ENCODE measurements at places on chromosomes 12 and 14. TPM values are rescaled to one million over a fixed set of nuclear protein-coding genes. Genes with fewer than 3 reads are reported as not detected.

Gene GDF3
- not detected for total RNA-seq

Gene GUCY2C
- not detected for total RNA-seq

GRCh38 chr12:64889434-64890216 lies 65.2 kb downstream of the TBC1D30 start:
- DNase-seq = no peak

- DNase-seq = no peak
Observed at GRCh38 chr14:64281805-64282204, 12.4 kb downstream of the ESR2 start.

Gene GPX2
- total RNA-seq = 0.27 TPM

Gene ZBTB39
- 9.4 TPM for total RNA-seq

DNA sequence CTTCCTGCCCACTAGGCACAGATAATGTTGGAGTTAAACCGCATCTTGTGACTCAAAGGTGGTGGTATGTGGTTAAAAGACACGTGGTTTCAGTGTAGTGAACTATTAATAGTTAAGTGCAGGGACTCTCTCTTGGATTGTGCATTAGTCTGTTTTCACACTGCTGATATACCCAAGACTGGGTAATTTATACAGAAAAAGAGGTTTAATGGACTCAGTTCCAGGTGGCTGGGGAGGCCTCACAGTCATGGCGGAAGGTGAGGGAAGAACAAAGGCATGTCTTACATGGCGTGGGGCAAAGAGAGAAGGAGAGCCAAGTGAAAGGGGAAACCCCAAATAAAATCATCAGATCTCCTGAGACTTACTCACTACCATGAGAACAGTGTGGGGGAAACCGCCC lies 362.3 kb downstream of the GLT1D1 start:
- DNase-seq = no peak

GRCh38 chr14:104117341-104118005 lies 20.9 kb upstream of the KIF26A start:
- no peak for DNase-seq

Gene HCAR1
- 0.27 TPM for total RNA-seq

DNA sequence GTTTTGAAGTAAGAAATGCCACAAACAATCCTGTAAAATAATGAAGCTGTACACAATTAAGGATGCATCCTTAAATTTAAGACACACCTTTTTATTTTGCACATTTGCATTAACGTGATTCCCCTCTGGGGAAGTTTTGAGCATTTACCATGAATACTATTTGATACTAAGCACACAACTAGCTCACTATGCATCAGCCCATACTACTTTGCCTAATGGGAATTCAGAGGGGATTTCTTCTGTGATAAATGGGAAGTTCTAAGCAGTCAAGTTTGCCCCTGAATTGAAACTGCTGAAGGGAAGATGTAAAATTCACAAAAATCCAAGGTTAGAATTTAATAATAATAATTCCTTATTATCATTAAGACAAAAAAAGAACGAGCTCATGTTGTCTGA lies 27.4 kb downstream of the SINHCAF start:
- no peak for DNase-seq

DNA sequence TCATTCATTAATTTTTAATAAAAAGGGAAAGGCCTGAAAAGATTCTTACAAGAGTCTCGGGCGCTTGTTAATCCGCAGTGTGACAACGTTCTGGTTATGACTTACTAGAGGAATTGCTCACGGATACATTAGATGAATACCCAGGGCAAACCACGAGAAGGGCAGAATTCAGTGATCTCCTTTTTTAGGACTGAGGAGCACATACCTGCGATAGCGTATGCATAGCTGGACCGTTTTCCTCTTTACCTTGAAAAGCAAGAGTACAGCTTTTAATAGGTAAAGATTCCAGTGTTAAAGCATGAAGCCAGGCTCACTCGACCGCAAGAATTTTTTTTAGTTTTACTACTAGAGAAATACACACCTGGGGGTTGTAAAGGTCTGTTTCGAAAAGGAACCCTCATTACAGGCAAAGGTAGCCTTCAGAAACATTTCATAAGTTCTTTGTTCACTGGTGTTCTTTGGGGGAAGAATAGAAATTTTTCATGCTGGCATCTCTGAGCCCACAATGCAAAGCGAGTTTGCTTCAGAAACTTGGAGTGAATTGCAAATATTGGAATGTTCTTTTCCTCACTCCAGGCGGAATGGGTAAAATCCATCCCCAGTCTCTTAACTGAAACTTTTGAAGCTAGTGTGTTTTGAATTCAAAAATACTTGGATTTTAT lies 953 bp downstream of the MAPK1IP1L start:
- DNase-seq = no peak

DNA sequence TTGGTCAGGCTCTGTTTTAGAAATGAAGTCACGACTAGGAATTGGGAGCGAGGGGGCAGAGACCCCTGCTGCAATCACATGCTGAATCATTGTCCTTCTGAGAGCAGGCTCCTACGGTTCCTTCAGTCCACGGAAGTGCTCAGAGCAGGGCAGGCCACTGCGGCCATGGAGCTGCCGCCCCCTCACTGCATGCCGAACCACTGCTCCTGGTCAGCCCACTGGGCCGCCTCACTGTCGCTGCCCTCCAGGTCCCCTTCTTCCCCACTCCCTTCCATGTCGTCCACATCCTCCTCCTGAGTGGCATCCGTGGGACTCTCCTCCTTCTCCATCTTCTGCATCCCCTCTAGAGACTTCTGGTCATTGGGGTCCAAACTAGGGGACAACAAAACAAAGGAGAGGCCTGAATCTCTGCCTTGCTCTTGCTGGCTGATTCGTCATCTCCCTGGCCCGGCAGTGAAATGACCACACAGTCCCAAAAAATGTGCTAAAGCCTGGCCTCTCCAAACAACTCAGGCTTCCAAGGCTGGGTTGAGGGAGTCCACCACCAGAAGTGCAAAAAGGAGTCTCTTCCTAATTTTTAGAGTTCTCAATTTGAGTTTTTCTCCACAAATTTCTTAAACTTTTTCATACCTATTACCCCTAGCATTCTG lies 29.4 kb downstream of the ANAPC7 start:
- no peak for DNase-seq

GRCh38 chr14:81269100-81269978 lies 48.6 kb upstream of the GTF2A1 start:
- peak; percentile 58 for DNase-seq

Data from hematopoietic multipotent progenitor cell (in vitro differentiated cells).